ENCODE measurements at places on chromosomes 5 and 9.

DNA sequence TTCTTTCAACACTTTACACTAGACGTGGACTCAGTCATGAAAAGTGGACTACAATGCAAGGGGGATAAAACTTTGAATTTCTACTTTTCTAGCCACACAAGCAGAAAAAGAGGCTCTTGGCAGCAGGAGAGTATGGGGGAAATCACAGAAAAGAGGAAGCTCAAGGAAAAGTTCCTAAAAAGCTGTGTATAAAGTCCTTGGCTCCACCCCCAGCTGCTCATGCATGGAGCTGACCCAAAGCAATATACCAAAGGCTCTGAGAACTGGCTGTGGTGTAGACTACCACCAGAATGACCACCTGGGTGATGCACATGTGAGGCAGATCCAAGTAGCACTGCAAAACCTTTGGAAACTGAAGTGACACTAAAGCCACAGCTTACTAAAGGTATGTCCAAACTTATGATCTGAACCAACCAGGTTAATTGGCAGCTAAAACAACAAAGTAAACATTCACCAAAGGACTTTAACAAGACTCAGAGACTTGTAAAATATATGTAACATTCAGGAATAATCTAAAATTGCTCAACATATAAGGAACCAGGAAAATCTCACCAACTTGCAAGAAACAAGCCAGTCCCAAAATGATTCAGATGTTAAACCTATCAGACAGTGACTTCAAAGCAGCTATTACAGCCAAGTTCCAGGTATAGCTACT is 55.5 kb upstream of the RASGRF2 start:
- no peak for DNase-seq

GRCh38 chr5:88889189-88890069 is 6.4 kb upstream of the MEF2C start:
- DNase-seq = no peak

- DNase-seq = no peak
These were observed 6.7 kb downstream of the SLC6A7 start for GRCh38 chr5:150196514-150196913.

- no peak for DNase-seq
These were observed 32.9 kb downstream of the NKD2 start for GRCh38 chr5:1041225-1042143.

GRCh38 chr9:109640580-109641371 is 139.2 kb upstream of the PALM2AKAP2 start:
- DNase-seq = no peak

- DNase-seq = no peak
These were observed 17.3 kb upstream of the ZBTB34 start for GRCh38 chr9:126842977-126843799.

GRCh38 chr9:101536351-101536750 is 2.7 kb downstream of the RNF20 start:
- DNase-seq = no peak

DNA sequence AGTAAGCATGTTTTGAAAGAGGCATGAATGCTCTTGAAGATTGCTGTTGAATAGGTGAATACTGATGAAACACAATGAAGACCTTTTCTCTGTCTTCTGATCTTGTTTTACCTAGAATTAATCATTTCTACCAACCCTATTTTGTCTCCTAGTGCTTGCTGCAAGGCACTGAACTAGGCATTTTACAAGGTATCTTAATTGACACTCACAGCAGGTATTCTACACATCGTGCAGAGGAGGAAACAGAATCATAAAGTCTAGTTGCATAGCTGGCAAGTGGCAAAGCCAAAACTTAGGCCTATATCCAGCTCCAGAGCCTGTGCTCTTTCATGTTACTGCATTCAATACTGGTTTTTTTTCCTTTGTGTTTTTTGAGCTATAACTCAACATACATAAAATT is 50.7 kb downstream of the CTNNA1 start:
- DNase-seq = no peak

DNA sequence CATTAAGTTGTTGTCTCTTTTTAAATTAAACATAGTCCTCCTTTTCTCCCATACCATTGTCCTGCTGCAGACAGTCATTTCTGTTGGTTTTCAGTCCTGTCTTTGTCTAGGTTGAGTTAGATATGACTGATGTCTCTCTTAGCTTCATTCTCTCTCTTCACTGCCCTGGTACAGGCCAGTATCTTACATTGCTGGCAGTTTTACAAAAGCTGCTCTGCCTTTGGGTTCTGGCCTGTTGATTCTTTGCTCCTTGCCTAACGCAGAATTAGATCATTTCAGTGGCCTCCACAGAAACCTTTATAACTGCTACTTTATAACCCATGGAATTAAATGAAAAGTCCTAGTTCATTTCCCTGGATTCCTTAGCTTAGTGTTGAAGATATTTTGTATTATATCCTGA is 33.7 kb downstream of the GPR21 start:
- no peak for DNase-seq

- DNase-seq = no peak
These were observed 516.3 kb upstream of the ZNF608 start for GRCh38 chr5:125262782-125263181.

Data from activated effector memory CD4-positive, alpha-beta T cell treated with anti-CD3 and anti-CD28 coated beads, Interleukin-2, amount 50 U/mL, for 16 hours (primary cell).